ENCODE measurements at places on chromosomes 2 and 18.

DNA sequence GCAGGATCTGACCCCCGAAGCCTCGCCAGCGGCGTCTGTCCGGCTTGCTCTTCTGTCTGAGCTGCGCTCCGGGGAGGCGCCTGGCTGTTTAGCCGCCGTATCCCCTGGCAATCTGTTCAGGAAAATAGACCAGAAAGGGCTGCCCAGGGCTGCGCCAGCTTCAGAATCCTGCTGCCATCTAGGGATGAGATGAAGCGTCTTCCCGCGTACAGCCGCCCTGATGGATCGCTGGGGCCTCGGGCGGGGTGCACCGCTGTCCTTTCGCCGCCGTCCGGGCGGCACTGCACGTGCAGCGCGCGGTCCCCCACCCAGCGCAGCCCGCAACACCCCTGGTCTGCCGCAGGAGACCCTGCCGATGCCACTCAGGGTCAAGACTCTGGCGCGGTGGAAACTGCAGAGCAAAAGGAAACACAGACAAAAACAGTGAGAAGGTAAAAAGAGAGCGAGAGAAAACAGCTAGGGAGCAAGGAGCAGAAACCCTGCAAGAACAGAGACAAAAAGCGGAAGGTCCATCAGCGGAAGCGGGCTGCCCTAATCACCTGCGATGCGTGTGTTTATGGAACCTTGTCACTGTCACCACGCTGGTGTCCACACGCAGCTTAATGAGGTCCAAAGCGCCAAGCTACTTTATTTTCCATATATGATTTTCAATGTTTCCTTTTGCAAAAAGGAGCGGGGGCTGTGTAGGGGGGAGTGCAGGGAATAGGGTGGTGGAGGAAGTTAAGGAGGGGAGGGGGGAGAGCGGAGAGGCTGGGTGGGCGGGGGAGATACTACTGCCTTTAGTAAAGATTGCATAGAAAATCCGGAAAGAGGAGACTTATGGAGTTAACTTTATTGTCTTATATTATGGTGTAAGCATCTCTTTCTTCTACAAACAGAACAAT, 2113.3 kb upstream of the PIK3C3 start:
- DNase-seq, result no peak
- no peak overlapping the region for H3K27ac ChIP-seq
- peaks cover 16% of the 10 kb centered on the region for H3K27me3 ChIP-seq
- H3K4me1 ChIP-seq, result peaks cover 4% of the 10 kb centered on the region
- no peak overlapping the region for H3K4me3 ChIP-seq

DNA sequence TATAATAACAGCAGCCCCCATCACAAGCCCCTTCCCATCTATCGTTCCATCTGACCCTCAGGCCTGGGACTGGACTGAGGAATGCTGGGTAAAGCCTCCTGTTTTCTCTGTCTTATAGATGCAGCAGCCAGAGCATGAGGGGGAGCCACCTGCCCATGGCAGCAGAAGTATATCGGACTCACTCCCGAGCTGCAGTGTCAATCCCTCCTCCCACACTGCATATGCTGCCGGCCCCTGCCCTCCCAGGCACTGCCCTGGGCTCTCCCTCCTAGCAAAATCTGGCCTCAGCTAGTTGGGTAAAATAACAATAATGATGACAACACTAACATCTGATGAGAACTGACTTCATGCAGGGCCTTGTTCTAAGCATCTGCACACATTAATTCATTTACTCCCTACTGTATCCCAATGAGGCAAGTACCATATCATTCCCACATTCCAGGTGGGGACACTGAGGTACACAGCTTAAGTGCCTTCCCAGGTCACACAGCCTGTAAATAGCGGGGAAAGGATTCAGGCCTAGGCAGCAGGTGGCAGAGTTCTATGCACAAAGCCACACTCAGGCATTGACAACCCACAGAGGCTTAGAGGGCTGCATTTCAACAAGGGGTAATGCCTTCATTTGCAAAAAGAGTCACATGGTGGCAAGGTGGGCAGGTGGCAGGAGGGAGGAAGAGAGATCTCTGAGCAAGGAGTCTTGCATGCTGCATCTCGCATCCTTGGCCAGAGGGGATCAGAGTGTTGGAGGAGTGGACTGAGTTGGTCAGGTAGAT, 190.0 kb downstream of the ZBTB7C start:
- no peak overlapping the region for H3K4me3 ChIP-seq
- H3K27ac ChIP-seq, result no peak overlapping the region
- DNase-seq, result no peak
- no peaks in the 10 kb centered on the region for H3K27me3 ChIP-seq
- no peaks in the 10 kb centered on the region for H3K36me3 ChIP-seq

GRCh38 chr2:84631047-84631446, 114.7 kb downstream of the DNAH6 start:
- peak; percentile 0 for DNase-seq
- H3K4me1 ChIP-seq, result no peaks in the 10 kb centered on the region

- peak; percentile 92 for DNase-seq
- H3K4me1 ChIP-seq, result peaks cover 54% of the 10 kb centered on the region
- peak within 1 kb of the TSS; percentile 76 for H3K27ac ChIP-seq
- H3K27me3 ChIP-seq, result no peaks in the 10 kb centered on the region
- peak within 1 kb of the TSS; percentile 87 for H3K4me3 ChIP-seq
Measured at GRCh38 chr2:85602476-85603234, at the start of gene TMEM150A. Gene TMEM150A (minus strand): TSS chr2:85602698. CDS start chr2:85601948, 750 bp downstream.

DNA sequence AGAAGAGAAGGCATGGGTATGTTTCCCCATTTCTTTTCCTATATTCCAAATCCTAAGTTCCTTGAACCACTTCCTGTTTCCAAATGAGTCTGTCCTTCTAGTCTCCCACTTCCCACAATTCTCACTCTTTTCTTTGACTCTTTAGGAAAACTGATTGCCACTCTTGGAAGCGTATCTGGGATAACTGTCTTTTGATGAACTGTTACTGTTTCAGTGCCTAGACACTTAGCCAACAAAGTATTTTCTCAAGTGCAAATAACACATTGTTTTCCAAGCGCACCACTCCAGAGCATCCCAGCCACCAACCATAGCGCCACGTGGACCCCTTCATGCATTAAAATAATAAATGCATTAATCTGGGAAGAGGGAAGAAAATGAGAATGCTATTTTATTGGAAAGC, 342.8 kb downstream of the MTX2 start:
- peaks cover 34% of the 10 kb centered on the region for H3K27me3 ChIP-seq
- no peaks in the 10 kb centered on the region for H3K4me1 ChIP-seq
- no peaks in the 10 kb centered on the region for H3K36me3 ChIP-seq
- H3K4me3 ChIP-seq, result no peak overlapping the region
- no peak for DNase-seq

- no peak overlapping the region for H3K4me3 ChIP-seq
- no peaks in the 10 kb centered on the region for H3K27me3 ChIP-seq
- H3K27ac ChIP-seq, result peak overlapping the region; percentile 34
- no peaks in the 10 kb centered on the region for H3K4me1 ChIP-seq
- DNase-seq, result no peak
- H3K36me3 ChIP-seq, result no peaks in the 10 kb centered on the region
Measured at GRCh38 chr2:220282236-220282635, 654.8 kb downstream of the SLC4A3 start.

DNA sequence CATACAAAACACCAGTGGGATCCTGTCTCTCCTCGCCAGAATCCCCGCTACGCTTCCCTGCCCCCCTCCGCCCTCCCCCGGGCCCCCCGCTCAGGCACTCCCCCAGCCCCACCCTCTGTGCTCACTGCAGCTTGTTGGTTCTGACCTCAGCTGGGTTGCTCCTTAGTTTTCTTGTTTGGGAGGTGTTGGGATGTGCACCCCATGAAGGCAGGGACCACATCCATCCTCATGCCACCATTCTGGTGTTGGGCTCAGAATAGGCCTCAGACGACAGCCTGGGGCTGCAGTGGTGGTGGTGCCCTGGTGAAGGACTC, 4.6 kb downstream of the SNED1 start:
- H3K4me1 ChIP-seq, result peaks cover 6% of the 10 kb centered on the region
- no peak overlapping the region for H3K27ac ChIP-seq
- peaks cover 51% of the 10 kb centered on the region for H3K27me3 ChIP-seq
- H3K4me3 ChIP-seq, result no peak overlapping the region

DNA sequence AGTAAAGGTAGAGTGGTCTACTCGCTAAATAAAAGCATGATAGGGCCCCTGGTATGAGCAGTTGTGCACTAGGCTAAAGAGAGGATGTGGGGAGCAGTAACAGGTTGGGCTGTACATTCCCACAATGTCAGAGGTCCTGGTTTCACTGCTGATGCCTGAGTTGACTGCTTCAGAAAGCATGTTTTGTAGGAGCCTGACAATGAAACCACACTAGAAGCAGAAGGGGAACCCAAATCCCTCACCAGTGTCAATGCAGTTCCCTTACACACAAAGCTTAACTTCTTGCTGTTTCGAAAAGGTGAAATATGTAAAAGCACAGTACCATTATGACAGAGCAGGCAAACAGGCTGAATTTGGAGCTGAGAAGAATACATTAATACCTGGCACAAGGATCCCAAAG, 291.7 kb upstream of the KYNU start:
- DNase-seq, result no peak
- H3K4me3 ChIP-seq, result no peak overlapping the region
- peaks cover 9% of the 10 kb centered on the region for H3K4me1 ChIP-seq
- H3K27me3 ChIP-seq, result no peaks in the 10 kb centered on the region
- H3K36me3 ChIP-seq, result no peaks in the 10 kb centered on the region

DNA sequence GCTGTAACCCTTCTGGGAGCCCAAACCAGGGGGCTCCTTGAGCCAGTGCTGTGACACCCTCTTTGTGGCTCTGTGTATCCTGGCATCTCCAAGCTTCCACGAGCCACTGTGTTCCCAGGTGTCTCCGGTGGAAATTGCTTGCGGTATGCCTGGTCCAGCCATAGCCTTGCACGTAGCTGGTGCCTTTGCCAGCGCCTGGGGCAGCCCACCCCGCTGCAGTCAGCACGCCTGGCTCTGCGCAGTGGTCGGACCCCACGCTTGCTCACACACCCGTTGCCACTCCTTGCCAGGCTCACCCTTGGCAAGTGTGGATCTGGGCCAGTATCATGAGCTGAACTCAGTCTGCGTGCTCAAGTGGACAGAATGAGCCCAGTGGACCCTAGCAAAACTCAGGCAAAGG, 152.3 kb downstream of the MBD5 start:
- DNase-seq, result no peak
- H3K27me3 ChIP-seq, result no peaks in the 10 kb centered on the region
- peaks cover 5% of the 10 kb centered on the region for H3K36me3 ChIP-seq

- no peak overlapping the region for H3K27ac ChIP-seq
- H3K36me3 ChIP-seq, result no peaks in the 10 kb centered on the region
- peaks cover 25% of the 10 kb centered on the region for H3K4me1 ChIP-seq
- H3K27me3 ChIP-seq, result no peaks in the 10 kb centered on the region
- no peak for DNase-seq
Measured at GRCh38 chr2:26043862-26044696, 10.2 kb downstream of the RAB10 start.

GRCh38 chr2:41829052-41829451, 218.8 kb upstream of the PKDCC start:
- H3K27me3 ChIP-seq, result peaks cover 32% of the 10 kb centered on the region
- DNase-seq, result no peak
- no peak overlapping the region for H3K4me3 ChIP-seq

GRCh38 chr18:75139226-75139911, 69.6 kb downstream of the PTGR3 start:
- H3K27ac ChIP-seq, result no peak overlapping the region
- DNase-seq, result no peak
- H3K36me3 ChIP-seq, result no peaks in the 10 kb centered on the region
- H3K4me3 ChIP-seq, result no peak overlapping the region
- peaks cover 14% of the 10 kb centered on the region for H3K27me3 ChIP-seq

DNA sequence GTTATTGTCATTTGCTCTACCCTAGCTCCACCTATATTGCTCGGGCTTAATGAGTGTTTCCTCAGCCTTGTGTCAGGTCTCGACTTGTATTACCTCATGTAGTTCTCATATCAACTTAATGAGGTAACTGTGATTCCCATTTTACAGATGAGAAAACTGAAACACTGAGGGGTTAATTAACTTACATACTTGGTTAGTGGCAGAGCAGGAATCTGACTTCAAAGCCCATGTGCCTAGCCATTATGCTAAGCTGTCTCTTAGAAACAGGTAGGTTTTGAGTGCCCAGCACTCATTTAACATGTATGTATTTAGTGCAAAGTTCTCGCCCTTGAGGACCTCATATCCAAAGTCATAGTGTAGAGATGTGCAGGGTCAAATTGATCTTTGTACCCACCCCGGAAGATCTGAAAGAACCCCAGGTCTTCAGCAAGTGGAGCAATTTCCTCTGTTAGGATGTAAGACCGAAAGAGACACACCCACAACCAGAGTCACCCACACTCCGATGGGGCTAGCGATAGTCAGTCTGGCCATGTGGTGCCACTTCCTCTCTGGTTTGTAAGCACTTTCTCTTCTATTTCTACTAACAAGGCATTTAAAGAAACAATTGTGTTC, 121.0 kb upstream of the SLC39A10 start:
- no peaks in the 10 kb centered on the region for H3K36me3 ChIP-seq
- peak overlapping the region; percentile 68 for H3K4me3 ChIP-seq
- H3K4me1 ChIP-seq, result peaks cover 71% of the 10 kb centered on the region
- H3K27ac ChIP-seq, result peak overlapping the region; percentile 93
- no peaks in the 10 kb centered on the region for H3K27me3 ChIP-seq
- peak; percentile 71 for DNase-seq

- no peak for DNase-seq
- no peaks in the 10 kb centered on the region for H3K36me3 ChIP-seq
- peaks cover 3% of the 10 kb centered on the region for H3K27me3 ChIP-seq
- H3K4me3 ChIP-seq, result no peak overlapping the region
- H3K4me1 ChIP-seq, result no peaks in the 10 kb centered on the region
Measured at GRCh38 chr2:205936446-205936845, 149.5 kb downstream of the INO80D start.

GRCh38 chr2:107466241-107466640, 360.5 kb upstream of the RGPD4 start:
- no peaks in the 10 kb centered on the region for H3K4me1 ChIP-seq
- no peaks in the 10 kb centered on the region for H3K27me3 ChIP-seq
- no peak overlapping the region for H3K4me3 ChIP-seq
- H3K27ac ChIP-seq, result no peak overlapping the region
- no peaks in the 10 kb centered on the region for H3K36me3 ChIP-seq

GRCh38 chr2:64653109-64654062, at the start of gene SERTAD2:
Gene SERTAD2 (minus strand): TSS chr2:64653913. CDS start chr2:64636871, 17,042 bp downstream.
- no peaks in the 10 kb centered on the region for H3K36me3 ChIP-seq
- H3K4me3 ChIP-seq, result peak within 1 kb of the TSS; percentile 84
- H3K27me3 ChIP-seq, result no peaks in the 10 kb centered on the region
- peak; percentile 89 for DNase-seq

GRCh38 chr2:37654932-37655841, 16.3 kb downstream of the CDC42EP3 start:
- H3K4me3 ChIP-seq, result peak overlapping the region; percentile 67
- no peaks in the 10 kb centered on the region for H3K27me3 ChIP-seq
- no peaks in the 10 kb centered on the region for H3K36me3 ChIP-seq
- peaks cover 80% of the 10 kb centered on the region for H3K4me1 ChIP-seq
- DNase-seq, result peak; percentile 46

- DNase-seq, result no peak
- H3K4me3 ChIP-seq, result peak overlapping the region; percentile 82
- H3K27ac ChIP-seq, result peak overlapping the region; percentile 93
- H3K36me3 ChIP-seq, result peaks cover 5% of the 10 kb centered on the region
- H3K4me1 ChIP-seq, result peaks cover 33% of the 10 kb centered on the region
Measured at GRCh38 chr2:127410871-127411652, 7.2 kb upstream of the PROC start.

GRCh38 chr18:7116001-7116730, 1.4 kb downstream of the LAMA1 start:
- peaks cover 25% of the 10 kb centered on the region for H3K27me3 ChIP-seq
- no peak overlapping the region for H3K4me3 ChIP-seq
- no peak for DNase-seq
- H3K4me1 ChIP-seq, result peaks cover 8% of the 10 kb centered on the region
- peaks cover 18% of the 10 kb centered on the region for H3K36me3 ChIP-seq

All from naive B cell (primary cell).